ENCODE measurements at places on chromosomes 6 and 20. TPM values are rescaled to one million over a fixed set of nuclear protein-coding genes. Genes with fewer than 3 reads are reported as not detected.

TRIM27 gene
- 46.9 TPM for total RNA-seq

SIRPD gene
- total RNA-seq, result not detected

CRISP3 gene
- total RNA-seq, result not detected

PLG gene
- total RNA-seq, result not detected

CNKSR3 gene
- 10.4 TPM for total RNA-seq

TMEM217 gene
- total RNA-seq, result 0.54 TPM

OPN5 gene
- not detected for total RNA-seq

CCDC170 gene
- total RNA-seq, result 0.06 TPM

SUMO4 gene
- total RNA-seq, result not detected

ALDH5A1 gene
- 6.9 TPM for total RNA-seq

CSE1L gene
- total RNA-seq, result 95.3 TPM

ATP9A gene
- 15.7 TPM for total RNA-seq

WFDC10B gene
- total RNA-seq, result not detected

FAM135A gene
- 13.3 TPM for total RNA-seq

SLC44A4 gene
- not detected for total RNA-seq

PAX1 gene
- 0.02 TPM for total RNA-seq

BPIFA1 gene
- total RNA-seq, result not detected

RIPOR2 gene
- 0.73 TPM for total RNA-seq

GABRR2 gene
- total RNA-seq, result 0.03 TPM

RFX6 gene
- not detected for total RNA-seq

BFSP1 gene
- total RNA-seq, result 3.8 TPM

PXDC1 gene
- total RNA-seq, result 21.5 TPM

SH3BGRL2 gene
- 0.32 TPM for total RNA-seq

DEF6 gene
- total RNA-seq, result not detected

OR2H1 gene
- not detected for total RNA-seq

RBBP8NL gene
- 0.91 TPM for total RNA-seq

CENPW gene
- 40.0 TPM for total RNA-seq

SLC52A3 gene
- total RNA-seq, result 0.38 TPM

LY6G6C gene
- 0.09 TPM for total RNA-seq

COMMD7 gene
- 53.4 TPM for total RNA-seq

HCK gene
- total RNA-seq, result 0.05 TPM
